ENCODE measurements at places on chromosomes 1 and 21.

DNA sequence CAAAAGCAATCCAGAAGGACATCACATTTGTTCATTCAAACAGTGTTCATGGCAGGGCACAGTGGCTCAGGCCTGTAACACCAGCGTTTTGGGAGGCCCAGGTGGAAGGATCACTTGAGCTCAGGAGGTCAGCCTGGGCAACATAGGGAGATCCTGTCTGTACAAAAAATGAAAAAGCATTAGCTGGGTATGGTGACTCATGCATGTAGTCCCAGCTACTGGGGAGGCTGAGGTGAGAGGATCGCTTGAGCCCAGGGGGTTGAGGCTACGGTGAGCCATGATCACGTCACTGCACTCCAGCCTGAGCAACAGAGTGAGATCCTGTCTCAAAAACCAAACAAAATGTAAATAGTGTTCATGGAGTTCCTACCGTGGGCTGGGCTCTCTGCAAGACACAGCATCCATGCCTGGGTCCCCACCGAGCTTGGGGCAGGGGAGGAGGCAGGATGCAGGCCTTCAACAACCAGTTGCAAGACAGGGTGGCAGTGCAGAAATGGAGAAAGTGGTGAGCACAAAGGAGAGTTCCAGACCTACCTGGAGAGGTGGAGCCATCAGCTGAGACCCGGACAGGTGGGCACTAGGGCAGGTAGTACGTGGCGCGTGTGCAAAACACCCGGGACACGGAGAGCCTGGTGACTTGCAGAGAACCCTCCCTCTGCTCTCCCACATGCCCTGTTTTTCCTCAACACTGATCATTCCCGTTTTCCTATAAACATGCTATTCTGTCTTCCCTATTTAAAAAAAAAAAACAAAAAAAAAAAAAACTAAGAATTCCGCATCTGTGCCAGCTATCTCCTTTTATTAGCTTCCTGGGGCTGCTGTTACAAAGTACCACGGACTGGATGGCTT, 138.9 kb downstream of the TOMM20 start:
- DNase-seq = no peak

DNA sequence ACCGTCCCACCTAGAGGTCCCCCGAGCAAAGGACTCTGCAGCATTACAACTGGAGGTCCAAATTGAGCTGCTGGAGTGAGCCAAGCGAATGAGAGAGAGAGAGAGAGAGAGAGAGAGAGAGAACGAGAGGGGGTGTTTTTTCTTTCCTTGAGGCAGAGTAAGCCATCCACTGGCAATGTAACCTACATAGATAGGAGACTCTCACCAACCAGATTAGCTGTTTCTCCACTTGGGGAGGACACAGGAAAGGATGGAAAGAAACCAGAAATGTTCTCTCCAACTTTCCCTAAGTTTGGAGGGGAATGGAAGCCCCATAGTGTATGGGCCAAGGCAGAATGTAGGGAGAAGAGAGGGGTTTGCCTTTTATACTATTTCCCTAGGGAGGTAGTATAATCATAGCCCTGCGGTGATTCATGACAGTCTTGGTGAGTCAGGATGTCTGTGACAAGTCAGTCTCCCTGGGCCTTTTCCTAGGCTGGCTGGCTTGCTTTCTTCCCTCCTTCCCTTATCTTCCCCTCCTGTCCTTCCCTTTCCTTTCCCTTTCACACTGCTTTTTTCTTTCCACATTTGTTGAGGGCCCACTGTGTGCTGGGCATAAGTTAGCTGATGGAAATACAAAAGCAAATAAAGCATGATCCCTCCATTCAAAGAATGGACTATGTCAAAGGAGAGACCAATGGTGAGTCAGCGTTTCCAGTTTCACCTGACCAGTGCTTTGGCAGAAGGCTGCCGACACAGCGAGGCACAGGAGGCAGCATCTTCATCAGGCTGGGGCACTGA, 7.1 kb downstream of the FNDC7 start:
- no peak for DNase-seq

- no peak for DNase-seq
These were observed 298.5 kb downstream of the PCP4 start for GRCh38 chr21:40165773-40166070.

- no peak for DNase-seq
These were observed 79.2 kb downstream of the MAN1C1 start for GRCh38 chr1:25695771-25696311.

DNA sequence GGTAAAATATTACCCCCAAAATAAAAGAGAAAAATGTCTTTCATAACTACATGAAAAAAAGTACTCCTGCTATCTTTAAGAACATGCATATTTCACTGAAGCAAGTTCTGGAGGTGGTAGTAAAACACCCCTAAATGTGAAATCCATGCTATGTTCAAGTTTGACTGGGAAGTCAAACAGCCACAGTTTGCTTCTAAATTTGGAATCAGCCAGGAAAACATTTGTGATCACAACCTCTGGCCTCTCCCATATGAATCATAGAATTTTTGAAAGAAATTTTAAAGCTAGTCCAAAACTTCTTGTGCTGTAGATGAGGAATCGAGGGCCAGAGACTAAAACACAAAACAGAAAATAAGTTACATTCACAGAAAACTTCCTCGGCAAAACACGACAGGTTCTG, 6.6 kb downstream of the SORT1 start:
- DNase-seq = no peak

- no peak for DNase-seq
These were observed 19.6 kb upstream of the FAM131C start for GRCh38 chr1:16092923-16093511.

DNA sequence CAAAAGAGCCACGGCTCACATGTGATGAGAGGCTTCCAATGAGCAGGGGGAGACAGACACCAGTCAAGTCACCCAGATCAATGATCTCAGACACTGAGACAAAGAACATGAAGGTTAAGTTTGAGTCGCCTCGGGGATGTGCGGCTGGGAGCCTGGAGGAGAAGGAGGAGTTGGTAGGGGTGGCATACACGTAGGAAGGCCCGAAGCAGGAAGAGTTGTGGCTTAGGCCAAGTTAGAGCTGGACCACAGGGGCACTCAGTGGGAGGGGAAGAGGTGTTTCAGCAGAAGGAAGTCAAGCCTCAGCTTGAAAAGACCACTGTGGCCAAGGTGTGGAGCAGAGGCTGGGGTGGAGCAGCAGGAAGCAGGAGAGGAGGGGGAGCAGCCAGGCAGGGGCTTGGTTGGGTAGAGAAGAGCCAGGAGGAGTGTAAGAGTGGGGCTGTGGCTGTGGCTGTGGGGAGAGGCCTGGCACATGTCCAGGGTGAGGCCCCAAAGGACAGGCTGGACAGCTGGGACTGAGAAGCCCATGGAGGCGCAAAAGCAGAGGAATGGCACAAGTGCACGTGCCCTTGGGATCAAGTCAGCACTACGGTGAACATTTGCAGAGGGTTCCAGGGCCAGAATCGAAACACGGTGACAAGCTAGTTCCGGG, 27.6 kb downstream of the CTNNBIP1 start:
- no peak for DNase-seq
